ENCODE measurements at places on chromosomes 3 and 15. TPM values are rescaled to one million over a fixed set of nuclear protein-coding genes. Genes with fewer than 3 reads are reported as not detected.

ACKR2 gene
- 0.20 TPM for total RNA-seq

AADACL2 gene
- total RNA-seq = not detected

UROC1 gene
- not detected for total RNA-seq

NCK1 gene
- total RNA-seq = 36.2 TPM

CCPG1 gene
- total RNA-seq = 18.7 TPM

LEKR1 gene
- total RNA-seq = 2.2 TPM

LSAMP gene
- under 0.01 TPM for total RNA-seq

PLSCR2 gene
- total RNA-seq = not detected

KLHL40 gene
- not detected for total RNA-seq

PYGO1 gene
- 8.6 TPM for total RNA-seq

TMCC1 gene
- 14.1 TPM for total RNA-seq

GNAT1 gene
- total RNA-seq = not detected

LMAN1L gene
- not detected for total RNA-seq

IL20RB gene
- 1.8 TPM for total RNA-seq

CCR9 gene
- not detected for total RNA-seq

HRG gene
- not detected for total RNA-seq

AQP9 gene
- total RNA-seq = 4.8 TPM

LRRC49 gene
- 5.5 TPM for total RNA-seq

CD96 gene
- total RNA-seq = not detected

CYP1A2 gene
- not detected for total RNA-seq

RAB7A gene
- total RNA-seq = 97.0 TPM

POLQ gene
- 4.4 TPM for total RNA-seq

SERINC4 gene
- 0.20 TPM for total RNA-seq

C15orf61 gene
- total RNA-seq = 5.5 TPM

TTC14 gene
- total RNA-seq = 20.1 TPM

EPHA3 gene
- under 0.01 TPM for total RNA-seq

SPINK8 gene
- not detected for total RNA-seq

ATP13A4 gene
- under 0.01 TPM for total RNA-seq

ULK4 gene
- 19.1 TPM for total RNA-seq

CLRN1 gene
- not detected for total RNA-seq

CPA3 gene
- total RNA-seq = not detected

Data from subcutaneous preadipocyte (primary cell).